NCI-H748 treated with DMSO at 0.1 percent for 48 hours (cell line): ENCODE measurements at places on chromosomes 4 and X.

DNA sequence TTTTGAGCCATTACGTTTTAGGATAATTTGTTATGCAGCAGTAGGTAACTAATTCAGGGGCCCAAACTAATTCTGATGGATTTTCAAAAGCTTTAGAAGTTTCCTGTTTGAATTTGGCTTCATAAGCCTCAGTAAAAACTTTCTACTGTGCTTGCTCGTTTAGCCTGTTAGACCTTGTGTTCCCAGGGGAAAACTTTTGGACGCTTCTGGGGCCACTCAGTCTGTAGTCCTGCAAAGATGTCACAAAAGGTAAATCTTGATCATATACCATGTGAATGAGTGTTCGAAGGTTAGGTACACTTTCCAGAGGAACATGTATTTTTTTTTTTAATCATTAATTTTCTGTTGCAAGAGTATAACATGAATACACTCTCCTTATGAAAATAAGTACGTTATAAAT, 70.7 kb downstream of the SUPT20HL2 start:
- DNase-seq: no peak

DNA sequence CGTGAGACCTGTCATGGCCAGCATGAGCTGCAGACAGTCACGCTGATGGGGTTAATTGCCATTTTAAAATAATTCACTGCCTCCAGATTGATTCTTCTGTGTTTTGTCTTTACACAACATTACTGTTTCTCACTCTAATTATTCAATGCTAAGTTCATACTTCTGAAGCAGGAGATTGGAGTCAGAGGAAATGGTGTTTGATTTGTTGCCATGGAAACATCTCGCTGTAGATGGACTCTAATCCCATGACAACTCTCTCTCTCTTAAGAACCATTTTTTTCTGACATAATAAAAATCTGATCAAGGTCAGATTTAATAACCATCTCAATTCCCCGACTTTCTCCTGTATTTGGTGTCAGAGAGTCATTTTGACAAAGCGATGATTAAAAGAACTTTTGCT, 209.0 kb downstream of the IDS start:
- no peak for DNase-seq

DNA sequence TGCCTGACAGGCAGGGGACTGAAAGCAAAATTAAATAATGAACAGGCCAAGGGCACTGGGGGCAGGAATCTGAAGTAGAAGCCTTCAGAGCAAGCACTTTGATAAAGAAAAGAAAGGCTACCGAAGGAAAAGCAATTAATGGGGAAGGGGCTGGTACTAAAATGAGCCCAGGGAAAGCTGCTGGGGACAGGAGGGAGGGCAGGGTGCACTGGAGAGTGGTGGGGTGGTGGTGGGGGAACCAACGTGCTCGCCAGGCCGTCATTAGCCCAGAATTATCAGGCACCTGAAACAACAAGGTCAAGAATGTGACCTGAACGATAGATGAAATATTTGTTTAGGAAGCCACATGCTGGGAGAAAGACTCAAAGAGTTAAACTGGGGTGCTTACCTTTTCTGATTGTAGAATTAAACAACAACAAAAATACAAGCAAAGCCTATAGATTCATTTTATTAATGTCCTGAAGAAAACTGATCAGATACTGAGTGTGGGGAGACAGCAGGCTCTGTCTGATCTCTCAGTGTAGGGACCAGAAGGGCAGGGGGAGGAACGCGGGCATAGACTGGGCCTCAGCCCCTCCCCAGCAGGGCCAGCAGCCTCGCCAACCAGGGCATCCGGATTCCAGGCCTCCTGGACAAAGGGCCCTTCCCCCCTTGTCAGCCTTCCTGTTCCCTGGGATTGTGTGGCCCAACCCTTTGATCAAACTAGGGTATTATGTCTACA, 239.7 kb upstream of the KLF3 start:
- no peak for DNase-seq

GRCh38 chr4:29052266-29052665, 1667.9 kb upstream of the PCDH7 start:
- no peak for DNase-seq

GRCh38 chrX:94058728-94059382, 384.8 kb downstream of the FAM133A start:
- no peak for DNase-seq

- no peak for DNase-seq
Observed at GRCh38 chr4:24963277-24963676, 50.4 kb upstream of the CCDC149 start.

DNA sequence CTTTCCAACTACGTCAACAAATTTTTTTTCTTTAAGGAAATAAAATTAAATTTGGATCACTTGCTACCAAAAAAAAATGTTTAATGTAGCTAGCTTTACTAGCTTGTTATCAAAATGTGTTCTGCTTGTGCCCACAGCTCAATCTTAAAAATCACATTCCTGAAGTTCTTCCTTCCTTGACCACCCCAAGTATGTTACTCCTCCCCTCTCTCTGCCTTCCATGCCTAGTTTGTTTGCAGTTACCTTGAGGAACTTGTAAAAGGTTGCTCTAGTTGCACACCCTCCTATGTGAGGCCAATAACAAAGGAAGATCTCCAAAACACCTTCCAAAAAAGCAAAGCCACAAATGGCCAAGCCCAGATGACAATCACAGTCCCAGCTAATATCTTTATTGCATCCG, 19.6 kb upstream of the TMEM184C start:
- no peak for DNase-seq

- no peak for DNase-seq
Observed at GRCh38 chr4:27568236-27568951, 707.8 kb downstream of the STIM2 start.

DNA sequence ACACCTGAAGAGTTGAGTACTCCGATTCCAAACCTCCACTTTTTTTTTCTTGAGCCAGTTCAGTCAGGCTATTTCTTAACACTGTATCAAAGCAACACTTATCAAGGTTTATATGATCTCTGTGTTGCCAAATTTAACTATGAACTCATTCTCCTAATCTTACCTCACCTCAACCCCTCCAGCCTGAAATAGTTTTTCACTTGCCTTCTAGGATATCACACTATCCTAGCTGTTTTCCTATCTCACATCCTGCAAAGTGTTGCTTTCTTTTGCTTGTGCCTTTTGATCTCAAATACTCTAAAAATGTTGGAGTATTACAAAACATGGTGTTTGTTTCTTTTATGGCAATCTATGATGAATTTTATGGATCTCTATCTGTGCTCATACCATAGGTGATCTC, 415.0 kb downstream of the CFAP47 start:
- no peak for DNase-seq

- DNase-seq: peak; percentile 44
Observed at GRCh38 chrX:40107291-40108161, 9.8 kb upstream of the BCOR start.

- DNase-seq: no peak
Observed at GRCh38 chr4:95910749-95911148, 70.9 kb downstream of the PDHA2 start.

DNA sequence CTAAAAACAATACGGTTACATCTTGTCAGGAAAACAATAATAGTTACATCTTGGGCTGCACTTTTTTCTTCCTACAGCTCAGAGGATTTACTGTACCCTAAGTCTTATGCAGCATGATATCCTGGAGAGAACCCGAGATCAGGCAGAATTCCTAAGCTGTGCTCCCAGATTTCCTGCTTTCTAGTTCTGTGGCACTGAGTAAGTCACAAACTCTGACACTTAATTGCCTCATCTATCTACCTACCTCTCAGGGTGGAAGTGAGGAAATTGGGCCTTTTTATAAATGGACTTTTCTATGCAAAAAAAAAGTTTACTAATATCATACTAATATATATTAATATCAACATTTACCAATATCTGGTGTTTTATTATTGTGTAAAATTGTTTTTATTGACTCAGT, 438.5 kb downstream of the INPP4B start:
- DNase-seq: no peak

- no peak for DNase-seq
Observed at GRCh38 chr4:182874304-182874751, 42.9 kb downstream of the DCTD start.

GRCh38 chr4:155900381-155900780, 3.1 kb upstream of the TDO2 start:
- no peak for DNase-seq

DNA sequence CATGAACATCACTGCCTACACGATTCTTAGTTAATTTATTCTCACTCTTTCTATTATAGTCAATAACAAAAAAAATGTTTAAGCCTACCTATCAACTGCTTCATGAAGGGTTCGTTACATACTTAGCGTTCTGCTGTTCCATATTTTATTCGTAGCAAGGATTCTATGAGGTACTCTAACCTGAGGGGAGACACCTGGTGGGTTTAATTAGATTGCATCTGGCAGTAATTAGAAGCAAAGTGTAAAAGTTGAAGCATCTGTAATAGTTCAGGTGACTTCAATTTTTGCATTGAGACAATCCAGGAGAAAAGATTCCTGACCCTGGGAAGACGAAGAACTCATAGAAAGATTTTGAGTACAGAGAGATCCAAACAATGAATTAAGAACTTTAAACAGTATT, 1655.8 kb upstream of the TENM3 start:
- DNase-seq: no peak

DNA sequence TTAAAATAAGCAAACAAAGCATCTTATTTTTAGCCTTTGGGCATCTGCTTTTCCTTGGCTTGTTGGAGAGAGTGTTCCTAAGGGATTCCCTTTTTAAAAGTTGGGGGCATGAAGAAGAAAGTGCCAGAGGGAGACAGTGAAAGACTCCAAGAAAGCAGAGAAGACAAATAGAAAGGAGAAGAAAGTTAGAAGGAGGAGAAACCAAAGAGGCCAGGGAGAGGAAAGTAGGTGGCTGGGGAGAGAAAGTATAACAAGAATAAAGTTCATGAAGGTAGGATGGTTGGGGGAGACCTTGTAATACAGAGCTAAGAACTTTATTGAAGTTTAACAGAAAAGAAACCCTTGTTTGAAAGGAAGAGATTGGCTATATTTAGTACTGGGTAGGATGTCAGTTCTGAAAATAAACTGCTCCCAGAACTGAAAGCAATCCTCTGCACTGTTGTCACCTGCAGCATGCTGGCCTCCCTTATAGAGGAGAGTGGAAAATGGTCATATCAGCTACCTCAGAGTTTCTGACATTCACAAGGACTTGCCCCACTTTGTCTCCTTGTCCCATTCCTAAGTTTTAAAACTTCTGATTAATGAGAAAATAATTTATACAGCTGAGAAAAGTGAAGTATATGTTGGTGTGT, 125.3 kb upstream of the VAMP7 start:
- DNase-seq: no peak

DNA sequence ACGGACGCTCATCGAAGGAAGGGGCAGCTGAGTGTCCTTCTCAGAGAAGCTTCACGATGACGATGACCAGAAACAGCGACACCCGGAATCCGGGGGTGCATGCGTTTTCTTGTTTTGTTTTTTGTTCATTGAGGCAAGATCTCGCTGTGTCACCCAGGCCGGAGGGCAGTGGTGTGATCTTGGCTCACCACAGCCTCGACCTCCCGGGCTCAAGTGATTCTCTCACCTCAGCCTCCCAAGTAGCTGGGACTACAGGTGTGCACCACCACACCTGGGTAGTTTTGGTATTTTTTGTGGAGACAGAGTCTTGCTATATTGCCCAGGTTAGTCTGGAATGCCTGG, 19.8 kb downstream of the DGKQ start:
- DNase-seq: no peak

DNA sequence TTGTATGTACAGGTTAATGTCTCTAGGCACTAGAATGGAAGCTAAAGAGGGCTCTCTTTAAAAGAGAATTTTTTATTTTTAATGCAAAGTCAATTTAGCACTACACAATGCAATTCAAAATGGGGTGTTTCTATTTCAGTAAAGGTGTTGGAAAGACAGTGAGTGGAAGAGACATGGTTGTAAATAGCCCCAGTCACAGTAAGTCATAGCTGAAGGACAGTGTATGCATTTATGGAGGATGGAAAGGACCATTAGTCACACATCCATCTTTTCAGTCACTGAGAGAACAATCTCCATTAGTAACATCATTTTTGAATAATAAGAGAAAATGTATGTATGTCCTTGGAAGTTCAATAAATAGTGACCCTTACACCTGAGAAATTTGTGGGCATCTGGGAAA, 148.0 kb downstream of the PDHA2 start:
- no peak for DNase-seq

DNA sequence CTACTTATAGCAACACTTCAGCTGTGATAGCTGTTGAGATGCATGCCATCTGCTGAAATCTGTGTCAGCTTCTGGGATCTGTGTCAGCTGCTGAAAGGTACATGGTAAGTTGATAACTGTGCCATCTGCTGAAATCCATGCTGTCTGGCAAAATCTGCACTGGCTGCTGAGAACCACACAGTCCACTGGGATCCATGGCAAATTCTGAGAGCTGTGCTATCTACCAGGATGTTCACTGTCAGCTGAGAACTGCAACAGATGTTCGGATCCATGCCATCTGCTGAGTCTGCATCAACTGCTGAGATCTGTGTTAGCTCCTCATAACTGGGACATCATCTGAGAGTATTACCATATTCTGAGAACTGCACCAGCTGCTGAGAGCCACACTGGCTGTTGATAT, 430.5 kb upstream of the POU3F4 start:
- no peak for DNase-seq

- DNase-seq: no peak
Observed at GRCh38 chr4:108043526-108043925, 53.8 kb downstream of the HADH start.

DNA sequence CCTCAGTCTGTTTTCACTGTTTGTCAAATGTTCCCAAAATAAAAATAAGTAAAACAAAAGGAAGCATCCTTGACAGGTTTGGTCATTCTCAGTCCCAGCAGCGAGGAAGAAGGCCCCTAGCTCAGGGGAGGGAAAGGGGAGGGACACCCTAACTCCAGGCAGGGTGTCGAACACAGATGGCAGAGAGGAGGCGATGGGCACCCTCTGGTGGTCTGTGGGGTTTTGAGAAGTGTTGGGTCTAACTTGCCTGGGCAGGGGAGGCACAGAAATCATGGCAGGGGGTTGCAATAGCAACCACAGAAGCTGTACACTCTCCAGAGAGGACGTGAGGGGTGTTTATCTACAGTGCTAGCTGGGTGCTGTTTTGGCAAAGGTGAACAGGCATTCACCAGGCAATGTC, 229.8 kb upstream of the SFRP2 start:
- DNase-seq: no peak

- DNase-seq: no peak
Observed at GRCh38 chr4:82809619-82810018, 11.0 kb upstream of the SCD5 start.

- no peak for DNase-seq
Observed at GRCh38 chr4:110124711-110125110, 73.7 kb downstream of the ELOVL6 start.

DNA sequence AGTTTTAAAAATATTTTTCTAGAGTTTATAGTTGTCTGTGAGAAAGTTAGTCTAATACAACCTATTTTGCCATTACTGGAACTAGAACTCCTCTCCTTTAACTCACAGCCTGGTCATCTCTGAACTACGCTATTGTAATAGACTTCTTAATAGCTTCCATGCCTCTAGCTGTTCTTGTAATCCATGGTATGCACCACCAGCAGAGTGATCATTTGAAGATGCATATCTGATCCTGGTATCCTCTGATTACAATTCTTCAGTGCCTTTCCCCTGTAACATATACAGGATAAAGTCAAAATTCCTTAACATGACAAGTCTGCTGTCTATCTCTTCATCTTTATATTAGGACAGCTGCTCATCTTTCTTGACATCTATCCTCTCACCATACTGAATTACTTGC, 37.6 kb upstream of the NALF2 start:
- no peak for DNase-seq
